NCI-H510A treated with DMSO at 0.1 percent for 48 hours (cell line): ENCODE measurements at places on chromosomes 13 and 19.

- DNase-seq = no peak
Measured at GRCh38 chr19:28401739-28402424, 811.1 kb downstream of the UQCRFS1 start.

- no peak for DNase-seq
Measured at GRCh38 chr13:113418722-113419049, 34.6 kb downstream of the ADPRHL1 start.

GRCh38 chr13:28505543-28506135, 10.7 kb upstream of the FLT1 start:
- DNase-seq = no peak

GRCh38 chr19:498511-498891, 2.2 kb downstream of the MADCAM1 start:
- no peak for DNase-seq

GRCh38 chr13:43196086-43196621, 172.8 kb downstream of the DNAJC15 start:
- no peak for DNase-seq

DNA sequence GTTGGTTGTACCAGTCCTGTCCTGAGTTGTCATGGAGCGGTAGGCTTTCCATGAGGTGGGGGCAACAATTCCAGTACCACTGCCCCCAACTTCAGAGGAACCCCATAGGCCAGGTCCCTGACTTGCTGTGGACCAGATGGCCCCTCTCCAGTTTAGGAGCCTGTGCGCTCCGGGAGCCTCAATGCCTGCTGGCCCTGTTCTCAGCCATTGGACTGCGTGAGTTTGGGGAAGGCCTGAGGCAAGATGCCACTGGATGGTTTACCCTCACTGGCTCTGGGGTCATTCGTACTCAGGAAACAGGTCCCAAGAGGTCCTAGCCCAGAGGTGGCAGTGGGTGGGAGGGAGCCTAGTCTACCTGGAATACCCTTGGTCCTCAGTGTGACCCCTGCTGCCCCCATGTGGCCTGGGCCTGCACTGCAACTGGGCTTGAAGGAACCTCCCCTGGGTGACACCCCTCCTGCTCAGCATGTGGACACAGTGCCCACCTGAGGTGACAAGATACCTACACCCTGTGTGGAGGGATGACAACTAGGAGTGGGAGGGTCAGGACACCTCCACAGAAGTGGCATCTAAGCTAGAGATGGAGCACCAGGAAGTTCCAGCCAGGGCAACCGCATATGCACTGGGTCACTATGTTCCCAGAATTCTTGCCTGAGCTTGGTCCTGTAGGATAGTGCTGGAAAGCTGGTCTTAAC, 6.0 kb upstream of the PRR19 start:
- peak; percentile 85 for DNase-seq

DNA sequence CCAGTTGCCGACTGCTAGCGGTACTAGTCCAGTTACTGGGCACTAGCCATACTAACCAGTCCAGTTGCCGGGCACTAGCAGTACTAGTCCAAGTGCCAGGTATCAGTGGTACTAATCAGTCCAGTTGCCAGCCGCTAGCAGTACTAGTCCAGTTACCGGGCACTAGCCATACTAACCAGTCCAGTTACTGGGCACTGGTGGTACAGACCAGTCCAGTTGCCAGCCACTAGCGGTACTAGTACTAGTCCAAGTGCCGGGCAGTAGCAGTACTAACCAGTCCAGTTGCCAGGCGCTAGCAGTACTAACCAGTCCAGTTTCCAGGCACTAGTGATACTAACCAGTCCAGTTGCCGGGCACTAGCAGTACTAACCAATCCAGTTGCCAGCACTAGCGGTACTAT, 124.1 kb upstream of the MCF2L start:
- no peak for DNase-seq

DNA sequence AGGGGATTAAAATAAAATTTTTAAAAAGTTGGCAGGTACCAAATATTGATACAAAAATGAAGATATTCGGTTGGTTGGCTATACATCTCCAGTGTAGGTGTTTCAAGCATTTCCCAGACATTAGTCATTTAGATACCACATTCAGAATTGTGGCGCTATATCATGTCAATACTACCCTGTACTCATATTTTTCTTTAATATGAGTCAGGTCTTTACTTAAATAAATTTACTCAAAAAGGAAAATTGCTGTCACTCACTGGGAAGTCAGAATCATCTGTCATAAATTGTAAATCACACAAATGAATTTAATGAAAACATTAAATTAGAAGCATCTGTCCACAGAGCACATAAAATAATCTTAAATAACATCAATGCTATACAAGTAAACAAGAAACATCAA, 134.2 kb downstream of the TSHZ3 start:
- DNase-seq = no peak

- DNase-seq = no peak
Measured at GRCh38 chr13:76016799-76017400, 380.8 kb downstream of the LMO7 start.

DNA sequence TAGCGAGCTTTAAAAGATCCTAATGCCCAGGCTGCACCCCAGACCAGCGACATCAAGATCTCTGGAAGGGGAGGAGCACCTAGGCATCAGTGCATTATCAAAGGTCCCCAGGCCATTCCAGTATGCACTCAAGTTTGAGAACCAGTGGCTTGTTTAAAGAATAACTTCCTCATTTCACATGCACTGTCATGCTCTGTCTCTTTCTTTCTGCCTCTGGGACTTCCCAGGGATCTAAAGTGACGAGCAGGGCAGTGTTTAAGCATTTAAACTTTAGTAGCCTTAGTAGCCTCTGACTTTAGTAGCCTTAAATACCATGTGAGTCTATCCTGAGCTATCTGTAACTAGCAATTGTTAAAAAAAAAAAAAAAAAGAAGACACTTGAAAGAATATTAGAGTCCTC, 8.9 kb upstream of the FARP1 start:
- no peak for DNase-seq

GRCh38 chr19:52172347-52172746, 926 bp upstream of the ZNF836 start:
- no peak for DNase-seq

GRCh38 chr13:21546372-21546771, 57.6 kb downstream of the MICU2 start:
- no peak for DNase-seq

GRCh38 chr13:46636451-46636850, 83.5 kb downstream of the LRCH1 start:
- no peak for DNase-seq

DNA sequence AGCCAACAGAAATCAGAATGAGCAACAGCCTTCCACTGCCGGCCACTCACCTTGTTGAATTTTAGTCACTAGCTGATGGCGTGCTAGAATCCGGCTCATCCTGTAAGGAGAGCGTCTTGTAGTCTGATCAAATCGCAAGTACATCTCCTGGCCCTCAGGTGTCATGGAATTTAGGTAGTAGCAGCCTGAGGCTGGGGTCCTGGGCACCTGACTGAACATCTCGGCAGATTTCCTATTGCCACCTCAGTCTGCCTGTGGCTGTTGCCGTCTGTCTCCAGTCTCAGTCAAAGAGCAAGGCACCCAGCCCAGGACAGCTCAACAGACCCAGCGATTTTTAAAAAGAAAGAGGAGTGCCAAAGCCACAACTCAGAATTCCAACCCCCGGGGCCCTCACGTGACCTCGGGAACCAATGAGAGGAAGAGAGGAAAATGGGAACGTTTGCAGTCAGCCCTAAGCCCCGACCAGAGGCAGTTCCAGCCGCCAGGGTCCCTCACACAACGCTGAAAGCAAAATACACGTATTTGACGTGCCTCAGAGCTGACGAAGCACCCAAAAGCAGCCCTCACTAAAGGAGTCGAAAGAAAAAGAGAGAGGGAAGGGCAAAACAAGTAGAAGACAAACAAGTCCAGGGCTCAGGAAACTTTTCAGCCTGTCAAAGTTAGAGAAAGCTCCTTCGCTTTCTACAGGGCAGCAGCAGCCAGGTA, at the start of gene STARD13:
TSS of gene STARD13 (minus strand) at position 336 of the 705 bp plus-strand sequence. CDS start at position 219, 117 bp downstream.
- peak; percentile 15 for DNase-seq

DNA sequence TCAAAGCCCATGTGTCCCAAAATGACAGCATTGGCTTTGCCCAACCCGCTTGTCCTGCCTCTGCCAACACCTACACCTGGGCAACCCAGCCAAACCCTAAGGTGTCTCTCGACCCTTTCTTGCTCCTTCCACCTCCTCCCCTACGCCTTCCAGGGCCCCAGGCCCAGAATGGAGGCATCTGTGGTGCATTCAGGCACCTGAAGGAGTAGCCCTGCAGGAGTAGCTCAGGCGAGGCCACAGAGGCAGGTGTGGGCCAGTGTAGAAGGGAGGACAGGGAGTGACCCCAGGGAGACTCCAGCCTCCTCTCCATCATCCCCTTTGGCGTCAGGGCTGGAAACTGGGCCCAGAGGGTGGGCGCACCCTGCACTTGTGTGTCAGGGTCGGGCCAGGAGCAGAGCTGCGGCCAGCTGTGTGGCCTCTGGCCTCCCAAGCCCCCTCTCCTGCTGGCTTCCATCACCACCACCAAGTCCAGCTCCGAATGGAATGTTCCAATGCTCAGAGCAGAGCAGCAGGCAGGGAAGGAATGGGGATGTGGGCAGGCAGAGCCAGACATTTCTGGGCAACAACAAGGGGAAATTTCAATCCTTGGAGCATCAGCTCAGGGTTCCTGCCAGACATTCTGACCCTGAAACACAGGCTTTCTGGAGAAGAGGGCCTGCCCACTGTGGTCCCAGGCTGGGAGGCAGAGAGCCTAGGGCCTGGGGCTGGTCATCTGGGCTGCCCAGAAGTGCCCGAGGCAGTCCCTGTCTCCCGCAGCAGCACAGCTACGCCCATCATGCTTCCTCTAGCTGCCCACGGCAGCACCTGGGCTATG, 16.4 kb downstream of the PLEKHF1 start:
- DNase-seq = no peak

DNA sequence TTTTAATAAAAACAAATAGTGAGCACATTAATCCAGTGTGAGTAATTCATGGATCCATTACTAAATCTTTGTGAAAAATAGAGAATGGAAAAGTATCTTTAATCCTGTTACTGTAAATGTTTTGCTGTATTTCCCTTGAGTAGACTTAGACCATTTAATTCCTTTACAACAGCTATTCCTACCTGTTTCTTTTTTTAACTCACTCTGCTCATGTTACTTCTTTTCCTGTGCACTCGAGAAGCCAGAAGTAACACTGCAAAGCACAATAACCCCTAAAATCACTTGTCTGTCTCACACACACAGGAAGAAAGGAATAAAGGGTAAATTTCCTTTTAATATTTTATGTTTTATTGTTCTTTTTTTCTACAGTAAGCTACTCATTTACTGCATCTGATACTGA, 244.3 kb downstream of the SHISA2 start:
- DNase-seq = no peak

DNA sequence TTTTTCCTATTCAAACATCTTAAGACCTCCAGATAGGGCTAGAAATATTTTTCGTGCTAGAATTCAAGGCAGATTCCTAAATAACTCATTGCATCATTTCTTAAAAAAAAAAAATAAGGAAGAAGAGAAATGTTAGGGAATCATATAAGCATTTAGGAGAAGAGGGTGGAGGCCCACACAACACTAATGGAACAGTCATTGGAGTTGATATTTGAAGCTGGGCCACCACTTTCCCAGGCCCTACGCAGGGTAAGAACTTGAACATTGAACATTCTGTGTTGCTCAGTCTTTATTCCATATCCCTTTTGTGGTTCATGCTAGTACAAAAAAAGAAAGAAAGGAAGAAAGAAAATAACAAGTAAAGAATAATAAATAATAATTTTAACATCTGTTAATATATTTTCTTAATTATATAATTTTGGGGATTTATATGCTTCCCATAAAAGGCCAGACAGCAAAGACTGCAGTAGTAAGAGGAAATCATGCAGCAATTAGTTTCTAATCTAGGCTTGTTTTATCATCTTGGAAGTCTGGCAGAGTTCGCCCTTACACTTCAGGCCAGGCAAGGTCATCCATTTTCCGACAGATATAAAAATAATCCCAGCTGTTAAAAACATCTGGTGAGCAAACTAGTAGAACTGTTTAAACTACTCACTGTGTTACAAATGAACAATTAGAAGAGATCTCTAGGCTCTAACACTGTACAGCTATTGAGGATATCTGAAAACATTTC, 127.7 kb downstream of the FRY start:
- DNase-seq = no peak

GRCh38 chr13:73421310-73421912, 362.6 kb downstream of the KLF5 start:
- no peak for DNase-seq

- no peak for DNase-seq
Measured at GRCh38 chr13:50309882-50310594, 294.8 kb downstream of the KCNRG start.

GRCh38 chr13:113729187-113730019, 29.6 kb upstream of the TMEM255B start:
- DNase-seq = no peak

- DNase-seq = no peak
Measured at GRCh38 chr13:94382960-94383359, 96.5 kb downstream of the DCT start.

- DNase-seq = no peak
Measured at GRCh38 chr19:14182476-14182875, 23.5 kb downstream of the ADGRL1 start.

DNA sequence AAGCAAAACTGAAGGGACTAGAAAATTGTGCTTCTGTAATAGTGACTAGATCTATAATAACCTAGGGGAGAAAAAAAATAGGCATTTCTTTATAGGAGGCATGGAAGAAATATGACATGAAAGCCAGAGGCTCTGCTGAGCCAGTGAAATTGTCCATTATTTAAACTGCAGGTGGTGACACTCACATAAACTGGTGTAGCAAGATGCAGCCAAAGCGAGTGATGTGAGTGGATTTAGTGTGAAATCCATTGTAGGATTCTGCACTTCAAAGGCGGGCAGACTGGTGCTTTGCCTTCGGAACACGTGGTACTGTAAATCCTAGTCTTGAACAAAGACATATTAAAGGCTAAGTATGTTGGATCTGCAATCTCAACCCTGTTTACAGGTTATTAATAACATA, 361.9 kb downstream of the TBC1D4 start:
- DNase-seq = no peak

- no peak for DNase-seq
Measured at GRCh38 chr19:17848595-17849292, 962 bp upstream of the JAK3 start.

DNA sequence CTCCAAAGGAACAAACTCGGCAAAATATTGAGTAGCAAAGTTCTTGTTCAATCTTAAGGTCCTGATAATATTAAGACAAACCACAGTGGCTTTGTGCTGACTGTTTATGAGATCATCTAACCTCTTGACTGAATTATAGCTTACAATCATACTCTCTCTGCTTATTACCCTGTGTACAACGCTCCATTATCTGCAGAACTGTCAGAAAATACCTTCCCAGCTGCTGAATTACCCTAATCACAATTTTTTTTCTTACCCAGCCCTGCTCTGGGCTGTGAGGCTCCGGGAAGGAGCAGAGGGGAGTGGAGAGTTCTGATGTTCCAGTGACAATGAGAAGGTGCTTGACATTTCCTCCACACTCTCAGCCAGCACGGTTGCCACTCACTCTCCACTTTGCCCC, 64.8 kb downstream of the DCT start:
- no peak for DNase-seq
